Stimulated activated CD4-positive, alpha-beta T cell treated with anti-CD3 and anti-CD28 coated beads, TNF-alpha, amount 100 ng/mL, for 1 hour (primary cell): ENCODE measurements at places on chromosomes 2 and 18.

GRCh38 chr2:197705912-197706838 lies 1.0 kb downstream of the MARS2 start:
- no peak for DNase-seq

DNA sequence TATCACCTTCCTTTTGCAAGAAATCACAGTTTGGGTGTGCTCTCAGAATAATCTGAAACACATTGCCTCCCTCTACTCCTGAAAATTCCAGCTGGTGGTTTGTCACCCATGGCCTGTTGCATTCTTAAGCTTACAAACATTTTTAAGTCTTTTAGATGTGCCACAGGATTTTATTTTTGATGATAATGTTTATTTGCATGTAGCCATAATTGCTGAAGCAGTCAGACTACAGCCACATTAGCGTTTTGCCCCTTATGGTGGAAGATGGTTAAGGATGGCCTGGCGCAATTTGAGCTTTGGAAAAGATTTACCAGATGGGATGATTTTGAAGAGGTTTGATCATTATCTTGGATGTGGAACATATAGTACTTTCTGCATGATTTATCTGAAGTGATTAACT lies 439.5 kb downstream of the MEIS1 start:
- no peak for DNase-seq

GRCh38 chr2:128315829-128316776 lies 2.6 kb downstream of the HS6ST1 start:
- DNase-seq = no peak

- no peak for DNase-seq
These were observed 73.1 kb upstream of the RMDN2 start for GRCh38 chr2:37851828-37852584.

GRCh38 chr2:176830362-176830761 lies 382.2 kb upstream of the HNRNPA3 start:
- no peak for DNase-seq

DNA sequence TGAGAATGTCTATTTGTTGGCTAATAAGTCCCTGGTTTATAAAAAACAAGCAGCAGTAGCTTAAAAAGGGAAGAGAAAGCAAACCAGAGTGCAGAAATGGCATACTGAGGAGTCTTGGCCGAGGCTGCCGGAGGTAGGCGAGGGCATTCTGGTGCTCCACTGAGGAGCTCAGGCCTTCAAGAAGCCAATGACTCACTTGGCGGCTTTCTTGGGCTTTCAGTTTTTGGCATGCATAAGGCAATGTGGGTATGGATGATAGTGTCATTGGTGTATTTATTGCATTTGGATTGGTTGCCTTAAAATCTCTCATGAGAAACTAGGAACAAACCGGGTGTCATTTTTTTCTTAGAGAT lies 119.6 kb upstream of the ARL5A start:
- DNase-seq = no peak

DNA sequence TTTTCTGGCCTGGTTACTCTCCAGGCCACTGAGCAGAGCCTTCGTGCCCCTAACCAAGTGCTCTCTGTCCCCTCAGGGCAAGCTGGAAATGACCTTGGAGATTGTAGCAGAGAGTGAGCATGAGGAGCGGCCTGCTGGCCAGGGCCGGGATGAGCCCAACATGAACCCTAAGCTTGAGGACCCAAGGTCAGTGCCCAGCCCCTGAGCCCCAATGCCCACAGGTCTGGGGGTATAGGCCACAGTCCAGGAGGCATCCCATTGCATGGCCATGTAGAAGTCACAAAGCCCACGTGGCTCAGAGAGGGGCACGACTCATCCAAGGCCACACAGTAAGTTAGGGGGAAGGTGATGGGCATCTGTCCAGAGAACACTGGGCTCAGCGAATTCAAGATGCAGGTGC lies 227.6 kb downstream of the DYSF start:
- DNase-seq = no peak

DNA sequence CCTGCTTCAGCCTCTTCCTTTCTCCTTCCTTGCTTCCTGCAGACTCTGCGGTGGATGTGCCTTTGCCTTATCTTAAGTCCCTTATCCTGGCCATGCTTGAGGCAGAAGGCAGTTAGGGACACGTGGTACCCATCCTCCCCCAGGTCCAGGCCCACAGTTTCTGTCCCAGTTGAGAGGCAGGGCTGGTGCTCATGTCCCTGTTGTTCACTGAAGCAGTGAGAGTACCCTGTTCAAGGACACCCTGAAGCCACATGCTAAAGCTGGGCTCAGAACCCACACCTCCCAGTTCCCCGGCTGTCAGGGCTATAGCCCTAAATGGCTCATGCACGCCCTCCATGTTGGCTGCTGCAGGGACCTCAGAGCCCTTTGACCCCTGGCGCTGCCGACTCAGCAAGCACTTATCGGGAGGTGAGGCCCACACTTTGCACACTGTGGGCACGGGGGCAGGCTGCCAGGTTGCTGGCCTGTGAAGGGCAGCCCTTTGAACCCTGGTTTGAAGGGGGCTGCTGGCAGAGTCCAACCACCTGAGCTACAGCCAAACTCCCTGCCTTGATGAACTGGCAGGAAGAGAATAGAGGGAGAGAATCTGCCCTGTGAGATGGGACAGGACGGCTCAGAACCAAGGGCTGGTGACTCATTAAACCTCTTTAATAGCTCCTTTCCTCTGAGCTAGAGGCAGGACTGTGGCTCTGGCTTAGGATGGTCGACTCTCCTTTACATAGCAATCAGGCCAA lies 6.3 kb downstream of the KHK start:
- DNase-seq = no peak

GRCh38 chr2:144510294-144510991 lies 9.5 kb downstream of the ZEB2 start:
- DNase-seq = no peak

GRCh38 chr2:9747396-9747795 lies 95.9 kb upstream of the TAF1B start:
- DNase-seq = no peak

- DNase-seq = no peak
These were observed 48.2 kb downstream of the HAUS1 start for GRCh38 chr18:46152436-46152807.

GRCh38 chr2:107529146-107529545 lies 297.5 kb upstream of the RGPD4 start:
- DNase-seq = no peak

DNA sequence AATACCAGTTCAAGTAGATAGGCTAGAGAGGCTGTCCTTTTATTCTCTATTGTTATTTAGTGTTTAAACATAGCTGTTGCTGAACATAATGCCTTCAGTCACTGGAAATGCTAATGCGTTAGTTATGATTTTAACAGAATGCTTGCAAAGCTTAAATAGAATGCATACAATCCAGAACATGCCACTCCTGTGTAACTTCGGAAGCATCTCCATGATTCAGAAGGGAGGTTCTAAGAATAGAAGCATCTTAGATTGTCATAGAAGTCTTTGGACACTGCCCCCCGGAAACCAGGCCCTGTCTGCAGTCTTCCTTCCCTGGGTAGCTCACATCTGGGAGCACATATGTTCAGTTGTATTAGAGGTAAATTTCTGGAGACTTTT lies 73.2 kb downstream of the ZNF532 start:
- no peak for DNase-seq

- no peak for DNase-seq
These were observed 11.2 kb downstream of the CWC22 start for GRCh38 chr2:179995741-179996515.

- no peak for DNase-seq
These were observed 179.5 kb downstream of the SMAD2 start for GRCh38 chr18:47750889-47751423.

DNA sequence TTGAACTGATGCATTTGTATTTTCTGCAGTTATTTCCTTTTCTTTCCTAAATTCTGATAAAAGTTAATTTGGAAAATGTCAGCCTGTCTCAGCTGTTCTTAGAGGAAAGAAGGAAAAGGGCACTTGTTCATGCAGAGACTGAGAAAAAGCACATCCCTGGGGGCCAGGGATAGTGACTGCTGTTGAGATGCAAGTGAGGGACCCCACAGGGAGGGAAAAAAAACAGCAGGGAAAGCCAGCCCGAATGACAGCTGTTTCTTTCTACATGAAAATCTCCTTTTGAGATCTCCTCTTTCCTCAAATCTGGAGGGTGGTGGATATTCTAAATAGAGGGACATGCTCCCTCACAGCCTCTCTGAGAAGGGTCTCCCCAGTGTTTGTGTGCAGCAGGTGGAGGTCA lies 14.0 kb upstream of the MTA3 start:
- DNase-seq = no peak

DNA sequence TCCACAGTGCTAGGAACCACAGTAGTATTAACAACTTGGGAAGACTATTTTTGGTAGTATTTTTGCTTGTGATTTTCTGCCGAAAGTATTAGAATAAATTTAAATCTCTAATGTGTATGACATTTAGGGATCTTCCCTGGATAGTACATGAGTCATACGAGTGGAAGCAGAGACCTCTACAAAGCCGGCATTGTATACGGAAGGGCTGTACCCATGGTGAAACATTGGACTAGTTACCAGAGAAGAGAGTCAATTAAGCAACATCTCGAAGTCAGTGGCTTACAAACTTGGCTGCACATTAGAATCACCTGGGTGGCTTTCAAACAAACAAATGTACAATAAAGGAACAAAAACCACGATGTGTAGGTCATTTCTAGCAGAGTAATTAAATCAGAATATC lies 1131.7 kb upstream of the LRRTM1 start:
- no peak for DNase-seq

DNA sequence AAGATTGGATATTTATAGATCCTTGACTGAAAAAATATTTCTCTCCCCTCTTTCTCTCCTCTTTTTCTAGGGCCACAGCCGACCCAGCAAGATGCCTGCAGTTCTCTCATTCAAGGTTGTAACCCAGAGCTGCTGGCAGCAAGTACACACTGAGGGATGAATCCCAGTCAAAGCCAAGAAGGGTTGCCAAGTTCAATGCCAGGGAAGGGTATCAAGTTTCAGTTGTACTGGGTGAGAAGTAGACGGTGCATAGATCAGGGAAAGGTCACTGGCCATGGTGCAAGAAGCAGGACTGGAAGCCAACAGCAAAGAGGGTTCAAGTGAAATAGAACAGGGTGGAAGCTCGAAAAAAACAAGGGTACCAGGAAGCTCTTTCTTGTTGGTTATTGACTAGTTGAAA lies 170.2 kb downstream of the NRP2 start:
- no peak for DNase-seq

GRCh38 chr2:200416878-200417277 lies 93.0 kb downstream of the KCTD18 start:
- no peak for DNase-seq

DNA sequence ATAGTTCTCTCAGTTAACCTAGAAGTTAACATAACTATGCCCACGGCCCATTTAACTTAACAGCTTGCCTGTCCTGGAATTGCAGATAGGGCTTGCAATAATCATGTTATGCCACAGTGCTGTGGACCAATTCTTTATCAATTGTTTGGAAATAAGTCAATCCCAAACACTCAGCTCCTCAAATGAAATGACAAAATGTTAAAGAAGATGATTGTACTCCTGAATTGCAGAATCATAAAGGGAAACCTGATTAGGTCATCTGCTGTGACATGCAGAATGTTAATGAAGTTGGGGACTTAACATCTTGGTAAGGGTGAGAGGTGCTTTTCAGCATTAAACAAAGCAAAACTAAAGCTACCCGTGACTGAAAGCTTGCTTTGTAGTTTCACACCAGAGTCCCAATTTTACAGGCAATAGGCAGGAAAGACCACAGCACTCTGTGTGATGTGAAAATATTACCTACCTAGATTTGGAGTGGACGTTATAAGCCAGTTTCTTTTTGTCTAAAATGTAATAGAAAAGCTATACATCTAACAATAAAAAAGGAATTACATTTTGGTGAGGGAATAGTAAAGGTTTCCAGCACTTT lies 364.0 kb downstream of the GPD2 start:
- no peak for DNase-seq

DNA sequence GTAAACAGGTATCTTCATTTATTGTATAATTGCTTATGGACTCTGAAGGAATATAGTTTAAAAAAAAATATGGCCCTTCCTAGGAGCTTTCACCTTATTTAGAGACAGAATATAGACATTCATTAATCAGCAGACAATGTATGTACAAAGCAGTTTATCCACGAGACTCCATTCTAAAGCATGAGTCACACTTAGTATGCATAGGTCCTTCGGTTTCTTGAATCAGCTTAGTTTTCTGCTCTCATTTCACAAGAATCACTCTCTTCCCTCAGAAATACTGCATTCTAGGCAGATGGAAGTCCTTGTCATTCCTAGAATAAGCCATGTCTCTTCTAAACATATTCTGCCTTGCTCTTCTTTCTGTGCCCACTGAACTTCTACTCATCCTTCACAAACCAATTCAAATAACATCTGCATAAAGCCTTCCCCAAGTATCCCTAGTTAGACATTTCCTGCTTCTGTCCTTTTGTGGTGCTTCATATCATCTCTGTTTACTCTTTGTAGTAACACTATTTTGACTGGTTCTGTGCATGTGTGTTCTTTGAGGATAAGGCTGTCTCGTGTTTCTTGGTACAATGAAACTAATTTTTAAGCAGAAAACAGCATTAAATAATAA lies 84.5 kb downstream of the PTRHD1 start:
- no peak for DNase-seq

- DNase-seq = no peak
These were observed 216.7 kb downstream of the CTNNA2 start for GRCh38 chr2:79729532-79729931.

DNA sequence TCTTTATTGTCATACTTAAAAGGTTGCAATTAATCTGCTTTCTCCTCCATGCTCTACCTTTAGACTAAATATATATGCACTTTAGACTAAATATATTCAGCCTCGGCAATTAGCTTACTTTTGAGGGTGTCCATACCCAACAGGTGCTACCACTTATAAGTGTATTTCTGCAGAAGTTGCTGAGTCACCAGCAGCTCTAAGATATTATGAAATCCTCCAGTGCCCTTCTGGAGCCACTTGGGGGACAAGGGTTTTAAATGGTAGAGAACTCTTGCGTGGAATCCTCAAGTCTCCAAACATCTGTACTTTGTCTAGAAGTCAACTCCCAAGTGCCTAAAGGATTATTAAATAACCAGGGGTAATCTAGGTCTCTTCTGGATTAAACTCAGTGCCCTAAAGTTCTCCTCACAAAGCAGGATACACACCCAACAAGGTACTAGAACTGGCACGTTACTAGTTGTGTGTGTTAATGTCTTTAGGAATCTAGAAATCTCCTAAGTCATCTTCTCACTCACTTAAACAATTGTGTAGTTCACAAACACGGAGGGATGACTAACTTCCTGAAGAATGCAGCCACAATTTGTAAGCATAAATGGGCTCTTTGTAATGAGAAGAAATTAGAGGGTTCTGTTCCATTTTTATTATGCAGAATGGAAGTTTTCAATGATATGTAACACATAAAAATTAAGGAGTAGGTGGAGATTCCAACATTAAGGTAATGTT lies 159.7 kb downstream of the CD226 start:
- DNase-seq = no peak

DNA sequence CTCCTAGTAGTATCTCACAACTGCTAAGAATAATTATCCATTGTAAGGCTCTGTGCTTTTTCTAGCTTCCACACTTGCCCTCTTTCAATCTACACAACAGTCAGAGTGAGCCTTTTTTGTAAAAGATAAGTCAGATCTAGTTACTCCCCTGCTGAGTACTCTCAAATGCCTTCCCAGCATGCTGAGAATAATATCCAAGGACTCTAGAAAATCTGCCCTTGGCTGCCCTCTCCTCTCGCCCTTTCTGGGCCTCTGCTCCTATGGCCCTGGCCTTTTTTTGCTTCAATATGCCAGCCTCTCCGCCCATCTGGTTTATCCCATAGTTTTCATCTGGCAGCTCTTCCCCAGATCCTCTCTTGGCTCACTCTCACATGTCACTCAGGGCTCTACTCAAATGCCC lies 455.9 kb upstream of the UBE2E3 start:
- DNase-seq = no peak

- DNase-seq = peak; percentile 34
These were observed 106.4 kb downstream of the POLE4 start for GRCh38 chr2:75064691-75065396.
